ENCODE measurements at places on chromosomes 2 and 18. TPM values are rescaled to one million over a fixed set of nuclear protein-coding genes. Genes with fewer than 3 reads are reported as not detected.

PPP1R7 gene
- total RNA-seq: 52.0 TPM

DNA sequence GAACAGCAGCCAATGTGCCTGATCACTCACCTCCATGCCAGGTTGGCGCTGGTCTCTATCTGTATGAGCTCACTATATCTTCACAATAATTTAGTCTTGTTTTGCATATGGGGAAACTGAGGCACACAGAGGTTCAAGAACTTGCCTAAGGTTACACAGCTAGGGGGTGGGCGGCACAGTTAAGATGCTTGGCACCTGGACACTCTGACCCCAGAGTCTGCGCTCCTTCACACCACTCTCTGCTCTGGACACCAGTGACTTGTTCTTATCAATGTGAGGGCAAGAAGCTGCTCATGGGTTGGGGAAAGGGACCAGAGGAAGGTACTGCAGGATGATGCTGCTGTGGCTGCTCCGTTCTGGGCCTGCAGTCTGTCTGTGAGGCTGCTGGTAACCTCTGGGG lies 27.1 kb downstream of the FBLN7 start:
- no peaks in the 10 kb centered on the region for H3K27me3 ChIP-seq
- no peak overlapping the region for H3K4me3 ChIP-seq
- H3K4me1 ChIP-seq: no peaks in the 10 kb centered on the region
- no peak overlapping the region for H3K27ac ChIP-seq
- DNase-seq: no peak

DNA sequence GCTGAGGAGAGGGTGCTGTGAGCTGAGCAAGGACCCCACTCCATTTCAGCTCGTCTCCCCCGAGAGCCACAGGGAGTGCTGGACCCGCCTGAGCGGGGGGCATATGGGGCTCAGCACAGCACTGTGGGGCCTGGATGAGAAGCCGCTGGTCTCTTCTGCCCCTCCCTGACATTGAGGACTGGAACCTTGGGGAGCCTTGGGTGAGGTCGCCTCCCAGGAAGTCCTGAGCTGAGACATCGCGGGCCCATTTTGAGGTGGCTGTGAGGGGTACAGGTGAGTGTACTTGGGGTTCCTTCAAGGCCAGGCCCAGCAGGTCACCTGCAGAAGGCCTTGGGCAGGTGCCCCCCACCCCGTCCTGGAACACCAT lies 3.1 kb upstream of the AQP12A start:
- H3K27me3 ChIP-seq: no peaks in the 10 kb centered on the region
- H3K4me3 ChIP-seq: no peak overlapping the region
- no peaks in the 10 kb centered on the region for H3K36me3 ChIP-seq
- H3K27ac ChIP-seq: no peak overlapping the region

ZRANB3 gene
- total RNA-seq: 7.0 TPM

DNA sequence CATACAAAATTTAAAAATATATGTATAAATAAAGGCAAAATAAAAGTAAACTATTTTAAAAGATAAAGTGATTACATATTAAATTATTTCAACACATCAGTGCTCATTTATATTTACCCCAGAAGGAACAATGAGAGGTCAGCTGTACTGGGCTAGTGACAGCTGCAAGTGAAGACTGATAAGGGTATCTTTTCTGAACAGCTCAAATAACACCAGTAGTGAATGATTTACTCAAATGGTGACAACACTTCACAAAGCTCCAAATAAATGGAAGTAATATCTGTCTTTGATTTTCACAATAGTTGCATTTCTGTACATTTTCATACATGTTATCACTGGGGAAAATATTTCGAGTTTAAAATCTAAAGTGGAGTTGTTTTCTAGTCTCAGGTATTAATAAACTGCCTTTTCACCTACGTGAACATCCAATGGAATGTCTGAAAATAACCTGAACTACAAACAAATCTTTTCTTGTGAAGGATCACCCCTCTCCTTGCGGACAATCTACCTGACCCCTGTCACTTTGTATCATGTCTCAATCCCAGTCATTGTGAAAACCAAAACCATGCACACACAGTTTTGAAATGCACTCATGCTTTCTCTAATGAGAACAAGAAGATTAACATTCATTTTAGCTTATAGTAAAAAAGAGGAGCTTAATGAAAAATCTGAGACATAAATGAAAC lies 1928.8 kb upstream of the CELF4 start:
- no peaks in the 10 kb centered on the region for H3K27me3 ChIP-seq
- H3K4me3 ChIP-seq: no peak overlapping the region
- no peak overlapping the region for H3K27ac ChIP-seq
- no peak for DNase-seq

MROH2A gene
- total RNA-seq: not detected
